ENCODE measurements at places on chromosomes 11 and 22. TPM values are rescaled to one million over a fixed set of nuclear protein-coding genes. Genes with fewer than 3 reads are reported as not detected.

GRCh38 chr22:33605666-33606065, 314.6 kb downstream of the LARGE1 start:
- no peaks in the 10 kb centered on the region for H3K36me3 ChIP-seq
- no peak for DNase-seq
- H3K4me3 ChIP-seq = no peak overlapping the region
- H3K27me3 ChIP-seq = no peaks in the 10 kb centered on the region
- H3K4me1 ChIP-seq = no peaks in the 10 kb centered on the region

- no peak for DNase-seq
- H3K27me3 ChIP-seq = no peaks in the 10 kb centered on the region
- H3K4me3 ChIP-seq = no peak overlapping the region
These were observed 137.8 kb downstream of the KIRREL3 start for GRCh38 chr11:126862664-126863243.

- no peak for DNase-seq
- H3K4me3 ChIP-seq = no peak overlapping the region
- H3K36me3 ChIP-seq = no peaks in the 10 kb centered on the region
- no peaks in the 10 kb centered on the region for H3K27me3 ChIP-seq
These were observed 77.3 kb upstream of the NECTIN1 start for GRCh38 chr11:119806064-119806915.

- no peak overlapping the region for H3K27ac ChIP-seq
- no peaks in the 10 kb centered on the region for H3K36me3 ChIP-seq
- no peak for DNase-seq
- H3K4me1 ChIP-seq = no peaks in the 10 kb centered on the region
- no peaks in the 10 kb centered on the region for H3K27me3 ChIP-seq
These were observed 154.7 kb downstream of the TBC1D22A start for GRCh38 chr22:46916886-46917770.

GRCh38 chr11:131408025-131408640, 37.7 kb downstream of the NTM start:
- no peak overlapping the region for H3K27ac ChIP-seq
- H3K27me3 ChIP-seq = no peaks in the 10 kb centered on the region
- no peak overlapping the region for H3K4me3 ChIP-seq
- H3K36me3 ChIP-seq = no peaks in the 10 kb centered on the region
- H3K4me1 ChIP-seq = peaks cover 4% of the 10 kb centered on the region

GRCh38 chr11:65814986-65815565, 18.7 kb upstream of the SNX32 start:
- no peak for DNase-seq
- H3K36me3 ChIP-seq = no peaks in the 10 kb centered on the region
- peaks cover 39% of the 10 kb centered on the region for H3K4me1 ChIP-seq
- no peak overlapping the region for H3K4me3 ChIP-seq
- no peaks in the 10 kb centered on the region for H3K27me3 ChIP-seq
- H3K27ac ChIP-seq = no peak overlapping the region

DRG1 gene
- total RNA-seq = 52.3 TPM

KDM4D gene
- total RNA-seq = 0.35 TPM

DNA sequence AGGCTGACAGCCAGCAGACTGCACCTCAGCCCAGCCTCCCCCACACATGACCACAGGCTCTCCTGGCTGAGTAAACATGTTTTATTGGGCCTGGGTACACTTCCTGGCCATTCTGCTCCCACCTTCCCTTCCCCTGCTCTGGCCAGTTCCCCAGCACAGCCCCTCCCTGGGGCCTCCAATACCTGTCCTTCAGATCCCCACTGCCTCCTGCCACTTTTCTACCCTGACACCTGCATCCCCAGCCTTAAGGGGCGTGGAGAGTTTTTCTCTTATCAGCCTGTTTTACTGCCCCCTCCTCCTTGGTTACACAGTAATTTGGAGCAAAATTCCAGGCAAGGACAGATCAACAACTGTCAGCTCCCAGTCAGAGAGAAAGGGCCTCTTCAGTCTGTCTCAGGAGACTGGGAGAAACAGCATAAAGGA, at the start of gene ISX:
Gene ISX (plus strand): TSS at position 363 of the 423 bp plus-strand sequence. CDS start 930 bp downstream, outside the sequence.
- no peak within 1 kb of the TSS for H3K27ac ChIP-seq
- DNase-seq = no peak
- H3K27me3 ChIP-seq = no peaks in the 10 kb centered on the region
- no peaks in the 10 kb centered on the region for H3K4me1 ChIP-seq

GGTLC3 gene
- total RNA-seq = 6.4 TPM

- H3K36me3 ChIP-seq = no peaks in the 10 kb centered on the region
- H3K4me3 ChIP-seq = no peak overlapping the region
- DNase-seq = no peak
- H3K27me3 ChIP-seq = no peaks in the 10 kb centered on the region
- peaks cover 7% of the 10 kb centered on the region for H3K4me1 ChIP-seq
These were observed 56.9 kb upstream of the CCDC89 start for GRCh38 chr11:85742873-85743275.

DNA sequence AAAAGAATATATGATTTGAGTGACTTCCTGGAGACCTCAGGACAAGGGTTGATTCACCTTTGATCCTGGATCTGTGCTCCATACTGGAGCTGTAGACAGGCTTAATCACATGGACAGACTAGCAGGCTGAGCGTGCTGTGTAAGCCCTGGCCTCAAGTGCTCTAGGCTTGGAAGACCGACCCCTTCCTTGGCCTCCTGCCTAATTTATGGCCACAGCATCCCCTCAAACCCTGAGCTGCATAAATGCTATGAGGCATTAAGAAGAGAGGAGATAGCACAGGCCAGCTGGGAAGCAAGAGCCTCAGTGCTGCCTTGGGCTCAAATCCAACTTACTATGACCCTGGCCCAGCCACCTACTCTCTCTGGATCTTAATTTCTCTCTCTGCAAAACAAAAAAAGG, 385.1 kb downstream of the BUD13 start:
- no peaks in the 10 kb centered on the region for H3K4me1 ChIP-seq
- H3K27me3 ChIP-seq = no peaks in the 10 kb centered on the region
- no peaks in the 10 kb centered on the region for H3K36me3 ChIP-seq

CTSW gene
- 9.1 TPM for total RNA-seq

DNA sequence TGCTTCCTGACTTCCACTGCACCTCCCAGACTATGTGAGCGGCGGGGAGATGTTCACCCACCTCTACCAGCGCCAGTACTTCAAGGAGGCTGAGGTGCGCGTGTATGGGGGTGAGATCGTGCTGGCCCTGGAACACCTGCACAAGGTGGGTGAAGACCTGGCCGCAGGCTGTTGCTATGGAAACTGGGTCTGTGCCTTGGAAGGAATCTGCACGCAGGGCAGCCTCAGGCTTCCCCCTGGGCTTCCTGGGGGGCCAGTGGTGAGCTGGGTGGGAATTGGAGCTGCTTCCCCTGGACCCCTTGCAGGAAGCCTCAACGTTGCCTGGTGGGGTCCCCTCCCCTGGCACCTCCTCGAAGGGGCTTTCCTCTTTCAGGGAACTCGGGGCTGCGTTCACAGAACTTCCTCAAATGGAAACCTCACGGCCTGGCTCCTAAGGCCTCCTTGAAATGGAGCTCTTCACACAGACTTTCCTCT, 1.5 kb downstream of the RPS6KA4 start:
- no peaks in the 10 kb centered on the region for H3K27me3 ChIP-seq
- no peak overlapping the region for H3K27ac ChIP-seq
- no peaks in the 10 kb centered on the region for H3K36me3 ChIP-seq
- peaks cover 19% of the 10 kb centered on the region for H3K4me1 ChIP-seq
- DNase-seq = no peak
- peak overlapping the region; percentile 86 for H3K4me3 ChIP-seq

GRCh38 chr11:59542142-59542810, 30.9 kb downstream of the OR4D9 start:
- no peaks in the 10 kb centered on the region for H3K27me3 ChIP-seq
- H3K36me3 ChIP-seq = no peaks in the 10 kb centered on the region
- DNase-seq = no peak
- no peaks in the 10 kb centered on the region for H3K4me1 ChIP-seq

DNA sequence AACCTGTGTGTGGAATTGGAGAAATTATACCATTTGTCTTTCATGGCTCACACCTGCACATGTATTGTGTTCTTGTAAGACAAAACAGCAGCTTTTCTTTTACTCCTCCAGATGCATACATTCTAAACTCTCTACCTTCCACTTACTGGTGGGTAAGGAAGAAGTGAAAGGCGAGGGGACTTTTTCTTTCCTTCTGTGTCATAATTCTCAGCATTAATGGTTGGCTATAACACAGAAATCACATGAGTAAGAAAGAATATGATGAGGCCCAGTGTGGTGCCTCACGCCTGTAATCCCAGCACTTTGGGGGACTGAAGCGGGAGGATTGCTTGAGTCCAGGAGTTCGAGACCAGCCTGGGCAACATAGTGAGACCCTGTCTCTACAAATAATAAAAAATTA, 57.8 kb upstream of the SHANK2 start:
- H3K4me3 ChIP-seq = no peak overlapping the region
- no peaks in the 10 kb centered on the region for H3K36me3 ChIP-seq
- no peak overlapping the region for H3K27ac ChIP-seq
- no peak for DNase-seq

DNA sequence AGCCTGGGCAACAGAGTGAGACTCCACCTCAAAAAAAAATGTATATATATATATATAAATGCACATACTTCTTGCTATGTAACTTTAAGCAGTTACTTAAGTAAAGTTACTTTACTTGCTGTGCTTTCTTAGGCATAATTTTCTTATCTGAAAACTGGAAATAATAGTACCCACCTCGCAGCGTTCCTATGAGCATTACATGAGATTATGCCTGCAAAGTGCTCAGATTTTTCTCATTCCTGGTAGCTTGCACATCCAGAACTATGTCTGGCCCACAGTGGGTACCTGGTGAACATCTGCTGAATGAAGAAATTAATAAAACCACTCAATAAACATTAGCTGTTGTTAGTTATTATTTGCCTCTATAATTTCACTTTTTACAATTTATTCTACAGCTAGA, 6.1 kb upstream of the ROBO3 start:
- H3K27ac ChIP-seq = no peak overlapping the region
- no peaks in the 10 kb centered on the region for H3K36me3 ChIP-seq
- DNase-seq = no peak
- H3K27me3 ChIP-seq = peaks cover 25% of the 10 kb centered on the region
- H3K4me3 ChIP-seq = no peak overlapping the region

TH gene
- 0.26 TPM for total RNA-seq

DNA sequence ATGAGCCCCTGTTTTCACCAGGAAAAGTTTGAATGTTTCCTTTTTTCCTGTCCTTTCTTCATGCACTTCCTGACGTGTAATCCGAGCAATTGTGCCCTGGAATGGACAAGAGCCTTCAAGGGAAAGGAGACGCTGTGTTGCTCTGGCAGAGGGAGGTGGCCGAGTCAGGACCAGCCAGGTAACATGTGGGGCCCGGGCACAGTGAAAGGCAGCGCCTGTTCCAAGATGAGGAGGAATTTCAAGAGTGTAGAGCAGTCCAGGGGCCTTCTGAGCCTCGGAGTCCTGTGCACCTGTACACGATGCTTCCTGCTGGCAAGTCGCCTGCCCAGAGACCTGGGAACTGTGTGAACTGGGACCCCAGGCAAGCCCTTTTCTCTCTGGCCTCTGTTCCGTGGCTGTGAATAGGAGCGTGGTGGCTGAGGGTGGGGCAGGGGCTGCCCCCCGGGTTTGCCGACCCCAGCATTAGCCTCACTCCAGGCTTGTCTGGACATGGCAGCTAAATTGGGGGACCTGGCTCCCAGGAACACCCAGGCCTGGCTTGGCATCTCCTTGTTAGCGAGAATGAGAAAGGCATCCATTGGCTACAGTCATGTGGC, 92.0 kb downstream of the MYEOV start:
- no peak for DNase-seq
- H3K27ac ChIP-seq = no peak overlapping the region
- H3K36me3 ChIP-seq = no peaks in the 10 kb centered on the region
- H3K4me3 ChIP-seq = no peak overlapping the region
- H3K27me3 ChIP-seq = no peaks in the 10 kb centered on the region
- H3K4me1 ChIP-seq = no peaks in the 10 kb centered on the region

DNA sequence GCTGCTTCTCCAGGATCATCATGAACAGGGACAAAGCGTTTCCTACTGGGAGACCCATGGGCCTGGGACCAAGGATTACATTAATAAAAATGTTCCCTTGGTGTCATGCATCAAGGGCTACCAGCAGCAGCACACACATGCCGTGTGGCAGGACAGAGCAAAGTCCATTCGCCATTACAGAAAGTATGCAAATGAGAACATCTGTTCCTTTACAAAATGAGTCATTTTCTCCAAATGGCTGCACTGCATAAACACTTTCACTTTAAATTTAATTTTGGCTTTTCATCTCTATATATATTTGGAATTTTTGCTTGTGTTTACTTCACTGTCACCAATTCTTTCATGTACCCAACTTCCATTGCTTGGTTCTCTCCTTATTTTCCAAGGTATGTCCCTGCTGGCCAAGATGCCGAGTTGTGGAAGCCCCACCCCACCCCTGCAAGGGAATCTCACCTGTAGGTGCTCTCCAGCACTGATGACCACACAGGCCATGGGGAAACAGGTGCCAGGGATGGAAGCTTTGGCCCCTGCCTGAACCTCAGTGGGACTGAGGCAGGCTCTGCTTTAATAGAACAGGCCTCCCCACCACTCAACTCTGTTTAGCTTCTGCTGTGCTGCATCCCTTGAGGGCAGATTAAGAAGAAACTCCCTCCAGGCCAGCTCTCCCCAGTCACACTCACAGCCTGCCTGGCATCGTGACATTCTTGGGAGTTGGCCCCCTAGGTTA, 15.6 kb upstream of the GNAZ start:
- H3K4me3 ChIP-seq = no peak overlapping the region
- no peak overlapping the region for H3K27ac ChIP-seq
- H3K4me1 ChIP-seq = no peaks in the 10 kb centered on the region
- H3K27me3 ChIP-seq = no peaks in the 10 kb centered on the region
- no peak for DNase-seq
- H3K36me3 ChIP-seq = no peaks in the 10 kb centered on the region

GRCh38 chr22:19291580-19292457, at the start of gene CLTCL1:
CLTCL1 (minus strand) TSS chr22:19291719; CDS start chr22:19291641, 78 bp downstream.
- peaks cover 10% of the 10 kb centered on the region for H3K27me3 ChIP-seq
- no peaks in the 10 kb centered on the region for H3K36me3 ChIP-seq
- peaks cover 37% of the 10 kb centered on the region for H3K4me1 ChIP-seq
- H3K4me3 ChIP-seq = peak within 1 kb of the TSS; percentile 70
- peak within 1 kb of the TSS; percentile 27 for H3K27ac ChIP-seq
- DNase-seq = peak; percentile 83

UVRAG gene
- total RNA-seq = 36.0 TPM

DNA sequence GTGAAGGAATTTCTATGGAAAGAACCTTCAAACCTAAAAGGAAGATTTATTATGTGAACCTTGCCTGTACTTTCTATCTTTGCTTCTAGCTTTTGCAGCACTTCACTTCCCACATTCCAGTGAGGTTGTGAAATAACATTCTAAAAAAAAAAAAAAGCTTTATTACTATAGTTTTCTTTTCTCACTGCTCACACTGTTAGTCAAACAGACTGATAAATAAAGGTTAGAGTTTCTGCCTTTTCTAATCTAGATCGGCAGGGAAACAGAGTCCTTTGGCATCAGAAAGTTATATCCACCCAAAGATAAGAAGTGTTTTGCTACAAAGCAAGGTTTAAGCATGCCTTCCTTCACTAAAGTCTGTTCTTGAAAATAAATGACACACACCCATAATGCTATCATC, 2.8 kb downstream of the AAMDC start:
- H3K27me3 ChIP-seq = no peaks in the 10 kb centered on the region
- no peak for DNase-seq
- peaks cover 4% of the 10 kb centered on the region for H3K4me1 ChIP-seq
- no peaks in the 10 kb centered on the region for H3K36me3 ChIP-seq

Measured in left lung (tissue), 14 donors.